ENCODE measurements at places on chromosomes 13 and 19.

DNA sequence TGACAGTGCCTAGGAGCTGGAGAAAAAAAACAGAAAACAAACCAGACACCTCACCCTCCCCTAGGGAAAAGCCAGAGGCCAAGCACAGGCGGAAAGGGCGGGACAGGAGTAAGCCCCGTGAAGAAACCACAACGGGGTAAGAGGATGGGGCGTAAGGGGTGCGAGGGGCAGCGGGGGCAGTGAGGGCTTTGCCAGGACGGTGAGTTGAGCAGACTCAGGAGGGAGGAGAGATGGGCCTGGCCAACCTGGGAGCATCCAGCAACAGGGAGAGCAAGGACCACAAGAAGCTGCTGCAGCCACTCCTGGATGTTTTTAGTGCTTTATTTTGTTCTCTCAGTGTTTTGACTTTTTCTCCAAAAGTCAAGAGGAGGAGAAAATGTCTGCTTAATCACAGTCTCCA lies 114.1 kb upstream of the SOX1 start:
- no peak for DNase-seq

DNA sequence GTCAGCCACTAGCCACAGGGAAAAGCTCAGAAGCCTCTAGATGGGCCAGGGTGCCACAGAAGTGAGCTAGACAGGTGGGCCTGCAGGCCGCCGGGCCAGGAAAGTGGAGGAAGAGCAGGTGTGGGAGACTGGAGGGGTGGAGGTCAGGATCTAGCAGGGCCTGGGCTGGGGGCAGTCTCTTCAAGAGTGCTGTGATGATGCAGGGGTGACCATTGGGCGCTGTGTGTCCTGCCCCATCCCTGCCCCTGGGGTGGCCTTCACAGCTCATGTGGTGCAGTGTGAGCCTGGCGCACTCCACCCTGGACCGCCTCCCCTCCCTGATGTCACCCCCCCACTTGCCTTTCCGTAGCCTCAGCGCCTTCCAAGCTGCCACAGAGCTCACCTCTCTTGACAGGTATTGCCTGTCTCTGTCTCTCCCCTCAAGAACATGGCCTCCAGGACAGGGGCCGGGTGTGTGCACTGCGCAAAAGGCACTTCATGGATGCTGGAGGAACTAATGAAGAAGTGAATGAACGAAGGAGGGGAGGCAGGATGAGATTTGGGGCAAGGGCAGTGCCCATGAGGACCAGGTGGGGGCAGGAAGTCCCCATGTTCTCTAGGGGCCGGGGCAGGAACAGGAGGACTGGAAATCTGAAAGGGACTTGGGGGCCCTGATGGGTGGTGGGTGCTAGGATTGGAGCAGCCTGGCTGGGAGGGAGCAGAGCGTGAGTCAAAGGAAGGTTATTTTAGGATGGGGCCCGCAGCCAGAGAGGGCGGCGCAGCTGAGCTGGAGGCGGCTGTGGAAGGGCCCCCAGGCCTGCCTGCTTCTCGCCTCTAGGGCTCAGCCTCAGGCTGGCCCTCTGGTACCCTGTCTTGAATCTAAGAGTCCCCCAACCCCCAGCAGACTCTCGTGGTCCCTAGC lies 6.6 kb downstream of the SSBP4 start:
- no peak for DNase-seq

DNA sequence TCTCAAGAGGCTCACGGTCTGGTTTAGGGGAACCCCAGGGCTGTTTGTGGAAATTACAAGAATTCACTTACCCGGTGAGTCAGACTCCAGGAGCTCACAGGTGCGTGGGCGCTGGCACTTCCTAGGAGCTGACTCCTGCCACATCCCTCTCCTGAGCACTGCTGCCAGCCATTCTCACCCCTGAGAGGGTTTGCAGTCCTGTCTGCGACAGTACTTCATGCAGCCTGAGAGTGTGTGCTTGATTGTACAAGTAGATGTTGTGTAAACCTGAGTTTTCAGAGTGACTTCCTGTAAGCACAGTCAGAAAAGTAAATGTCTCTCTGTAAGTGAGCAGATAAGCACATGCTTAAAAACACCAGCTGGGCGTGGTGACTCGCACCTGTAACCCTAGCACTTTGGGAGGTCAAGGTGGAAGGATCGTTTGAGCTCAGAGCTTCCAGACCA lies 8.1 kb downstream of the MRPL4 start:
- peak; percentile 74 for DNase-seq

GRCh38 chr19:19552798-19553197 lies 14.7 kb downstream of the CILP2 start:
- DNase-seq: peak; percentile 33

GRCh38 chr13:33135097-33135496 lies 118.9 kb downstream of the KL start:
- DNase-seq: no peak

DNA sequence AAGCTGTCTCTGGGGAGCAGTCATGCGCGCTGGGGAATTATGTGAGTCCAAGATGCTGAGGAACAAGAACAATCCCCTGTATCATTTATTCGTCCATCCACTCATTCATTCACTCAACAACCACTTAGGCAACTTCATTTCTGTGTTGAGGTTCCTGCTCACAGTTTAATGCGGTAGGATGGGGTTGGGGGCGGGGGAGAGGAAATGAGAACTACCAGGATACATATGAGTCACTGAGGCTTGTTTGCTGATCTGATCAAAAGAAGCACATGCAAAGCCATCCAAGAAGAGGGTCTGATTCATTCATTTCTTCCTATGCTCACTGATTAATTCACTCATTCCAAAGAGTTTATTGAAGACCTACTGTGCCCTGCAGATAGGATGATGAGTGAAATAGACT lies 20.9 kb downstream of the ZNF536 start:
- peak; percentile 24 for DNase-seq

- no peak for DNase-seq
Observed at GRCh38 chr13:51746802-51747201, 57.2 kb downstream of the DHRS12 start.

GRCh38 chr19:3024509-3024869 lies 4.6 kb downstream of the TLE2 start:
- peak; percentile 59 for DNase-seq

DNA sequence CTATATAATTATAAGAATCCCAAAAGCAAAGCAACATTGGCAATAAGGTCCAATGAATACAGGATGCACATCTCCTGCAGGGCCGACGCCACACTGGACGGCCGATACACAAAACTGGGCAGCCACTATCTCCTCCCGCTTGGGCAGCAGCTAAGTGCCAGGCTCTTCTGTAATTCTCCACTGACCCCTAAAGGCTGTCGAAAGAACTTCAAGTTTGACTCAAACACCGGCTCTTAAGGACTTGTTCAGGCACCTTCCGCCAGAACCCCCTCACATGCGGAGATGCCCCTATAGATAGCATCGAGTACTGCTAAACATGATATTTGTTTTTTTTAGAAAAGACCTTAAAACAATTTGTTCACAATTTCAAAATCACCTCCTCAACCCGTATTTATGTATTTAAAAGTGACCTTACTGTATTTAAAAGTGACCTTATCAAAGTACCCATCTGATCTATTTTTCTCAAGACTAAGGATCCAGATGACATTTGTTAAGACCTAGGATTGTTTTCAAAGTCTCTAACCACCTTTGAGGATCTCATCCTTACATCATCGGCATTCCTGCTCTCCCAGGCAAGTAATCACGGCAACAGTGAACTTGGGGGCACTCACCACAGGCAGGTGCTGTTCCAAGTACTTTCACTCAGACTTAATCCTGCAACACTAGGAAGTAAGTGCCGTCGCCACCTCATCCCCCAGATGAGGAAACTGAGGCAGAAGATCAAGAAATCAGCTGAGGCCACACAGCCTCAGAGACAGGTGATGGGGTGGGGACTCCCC lies 77.8 kb downstream of the TUBGCP3 start:
- no peak for DNase-seq

DNA sequence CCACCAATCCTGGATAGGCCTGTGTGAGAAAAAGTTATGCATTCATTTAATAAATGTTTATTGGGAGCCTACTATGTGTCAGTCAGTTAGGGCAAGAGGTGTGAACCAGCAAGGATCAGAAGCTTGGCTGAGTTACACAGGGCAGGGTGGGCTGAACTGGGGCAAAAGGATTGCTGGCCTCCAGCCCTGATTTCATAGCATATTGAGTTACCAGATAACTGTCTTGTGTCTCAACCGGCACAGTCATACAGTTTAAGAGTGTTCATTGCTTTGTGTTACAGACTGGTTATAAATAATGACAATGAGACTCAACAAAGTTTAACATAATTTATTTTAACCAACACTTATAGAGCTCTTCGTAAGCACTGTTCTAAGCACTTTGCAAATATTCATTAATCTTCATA lies 253.8 kb downstream of the DLEU7 start:
- no peak for DNase-seq

- no peak for DNase-seq
Observed at GRCh38 chr19:10945264-10945663, 15.6 kb upstream of the SMARCA4 start.

DNA sequence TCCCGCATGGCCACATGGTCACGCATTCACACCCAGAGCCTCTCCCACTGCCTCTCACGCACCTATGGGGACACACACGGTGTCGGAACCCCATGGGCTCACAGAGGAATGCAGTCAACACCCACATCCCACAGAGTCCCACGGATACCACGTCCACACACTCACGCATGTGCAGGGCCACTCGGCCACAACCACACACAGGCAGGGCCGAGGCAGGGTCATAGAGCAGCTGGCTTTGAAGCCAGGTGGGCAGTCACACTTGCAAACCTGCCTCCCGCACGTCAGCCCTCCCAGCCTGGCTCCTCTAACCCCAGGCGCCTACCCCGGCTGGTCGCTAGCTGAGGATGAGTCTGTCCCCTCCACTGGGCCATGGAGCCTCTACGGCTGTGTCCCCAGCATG lies 8.1 kb downstream of the ERCC2 start:
- no peak for DNase-seq

DNA sequence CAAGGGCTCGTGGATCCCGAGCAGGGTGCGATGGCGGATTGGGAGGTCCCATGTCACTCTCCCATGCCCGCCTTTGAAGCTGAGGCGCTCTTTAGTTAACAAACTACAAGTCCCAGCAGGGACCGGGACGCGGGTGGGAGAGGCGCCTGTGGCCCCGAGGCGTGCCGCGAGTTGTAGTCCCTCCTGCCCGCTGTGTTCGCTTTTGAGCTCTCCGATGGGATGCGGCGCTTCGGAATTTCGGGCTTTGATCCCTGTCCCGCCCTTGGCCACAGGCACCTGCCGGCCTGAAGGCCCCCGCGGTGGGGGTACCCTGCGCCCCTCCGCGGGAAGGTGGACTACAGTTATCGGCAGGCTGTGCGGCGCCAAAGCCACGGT lies 11.0 kb downstream of the CYTH2 start:
- peak; percentile 40 for DNase-seq

GRCh38 chr19:1001538-1002166 lies 1.4 kb downstream of the GRIN3B start:
- DNase-seq: peak; percentile 73

DNA sequence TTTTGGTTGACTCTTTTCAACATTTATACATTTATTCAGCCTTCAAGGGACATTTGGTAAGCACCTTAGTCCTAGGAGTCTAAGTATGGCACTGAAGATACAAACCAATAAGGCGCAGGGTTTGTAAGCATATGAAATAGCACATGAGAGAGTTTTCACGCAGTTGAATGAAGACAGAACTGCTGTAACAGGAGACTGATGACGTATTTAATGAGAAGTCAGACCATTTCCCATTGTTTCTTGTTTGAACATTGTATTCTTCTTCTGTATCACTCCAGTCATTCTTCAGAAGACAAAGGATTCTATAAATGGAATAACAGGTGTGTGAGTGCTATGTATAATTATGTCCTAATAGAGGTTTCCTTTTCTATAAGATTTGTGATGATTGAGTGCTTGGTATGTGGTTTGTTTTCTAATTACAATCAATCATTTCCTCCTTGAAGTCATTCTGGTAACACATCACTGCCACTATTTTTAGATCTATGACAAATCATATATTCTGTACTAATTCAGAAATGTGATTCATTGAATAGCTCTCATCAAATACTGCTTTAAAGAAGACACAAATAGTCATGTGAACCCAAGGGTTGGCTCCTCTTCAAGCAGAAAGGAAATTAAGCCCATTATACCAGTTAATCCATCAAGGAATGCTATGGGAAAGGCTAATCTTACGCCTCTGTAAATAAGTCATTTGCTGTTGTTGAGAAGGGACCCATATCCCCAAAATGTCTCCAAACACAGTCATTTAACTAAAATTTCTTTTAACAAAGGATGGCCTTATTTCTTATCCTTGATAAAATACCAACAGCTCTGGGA lies 222.8 kb upstream of the NBEA start:
- DNase-seq: no peak

GRCh38 chr19:14473073-14473977 lies 1.8 kb downstream of the PTGER1 start:
- DNase-seq: no peak

GRCh38 chr13:112970552-112971287 lies 1.7 kb downstream of the MCF2L start:
- no peak for DNase-seq

- no peak for DNase-seq
Observed at GRCh38 chr13:64674126-64674525, 2556.0 kb downstream of the PCDH9 start.

GRCh38 chr13:19150712-19151228 lies 30.9 kb downstream of the TUBA3C start:
- DNase-seq: no peak

- no peak for DNase-seq
Observed at GRCh38 chr13:98385606-98386005, 191.3 kb downstream of the STK24 start.

DNA sequence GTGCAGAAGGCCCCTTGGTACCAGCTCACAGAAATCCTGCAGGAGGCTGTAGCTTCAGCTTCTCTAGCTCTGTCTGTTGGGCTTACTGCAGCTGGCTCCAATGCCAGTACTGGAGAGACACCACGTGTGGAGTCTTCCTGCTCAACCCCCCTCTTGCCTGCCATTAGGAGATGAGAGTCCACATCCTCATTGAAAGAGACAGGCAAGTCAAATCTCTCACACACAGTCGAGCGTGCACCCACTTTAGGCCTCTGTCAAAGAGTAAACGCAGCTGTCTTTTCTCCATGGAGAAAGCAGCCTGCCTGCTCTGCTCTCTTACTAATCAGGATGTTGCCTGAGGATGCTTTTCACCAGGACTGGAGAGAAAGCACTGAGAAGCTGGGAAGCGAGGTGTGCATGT lies 523.0 kb upstream of the NBEA start:
- DNase-seq: no peak

- no peak for DNase-seq
Observed at GRCh38 chr13:101150998-101151397, 265.3 kb downstream of the NALCN start.

GRCh38 chr19:29745253-29745652 lies 30.2 kb upstream of the C19orf12 start:
- no peak for DNase-seq

GRCh38 chr19:4525563-4526002 lies 7.3 kb upstream of the PLIN4 start:
- DNase-seq: no peak

DNA sequence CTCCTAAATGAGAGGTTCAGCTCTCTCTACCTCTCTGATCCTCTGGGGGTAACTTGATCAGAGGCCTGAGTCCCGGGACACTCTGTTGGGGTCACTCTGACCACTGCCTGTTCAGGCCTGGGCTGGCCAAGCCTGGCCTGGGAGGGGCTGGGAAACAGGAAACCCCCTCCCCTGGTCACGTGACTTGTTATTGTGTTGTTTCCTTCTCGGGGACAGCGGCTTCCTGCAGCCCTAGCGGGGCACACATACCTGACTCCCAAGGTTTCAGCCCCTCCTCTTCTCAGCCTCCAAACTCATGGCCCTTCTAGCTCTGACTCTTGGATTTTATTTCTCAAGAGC lies at the start of gene USHBP1:
Gene USHBP1, minus strand, starts transcription at position 105 of the 339 bp plus-strand sequence. CDS start 446 bp downstream, outside the sequence.
- DNase-seq: no peak
